ENCODE measurements at places on chromosomes 2 and 18.

GRCh38 chr2:196101325-196101991 is 32.8 kb upstream of the DNAH7 start:
- peak; percentile 64 for DNase-seq

GRCh38 chr2:226793646-226794045 is 6.0 kb downstream of the IRS1 start:
- no peak for DNase-seq

GRCh38 chr2:124045894-124046293 is 20.8 kb downstream of the CNTNAP5 start:
- no peak for DNase-seq

DNA sequence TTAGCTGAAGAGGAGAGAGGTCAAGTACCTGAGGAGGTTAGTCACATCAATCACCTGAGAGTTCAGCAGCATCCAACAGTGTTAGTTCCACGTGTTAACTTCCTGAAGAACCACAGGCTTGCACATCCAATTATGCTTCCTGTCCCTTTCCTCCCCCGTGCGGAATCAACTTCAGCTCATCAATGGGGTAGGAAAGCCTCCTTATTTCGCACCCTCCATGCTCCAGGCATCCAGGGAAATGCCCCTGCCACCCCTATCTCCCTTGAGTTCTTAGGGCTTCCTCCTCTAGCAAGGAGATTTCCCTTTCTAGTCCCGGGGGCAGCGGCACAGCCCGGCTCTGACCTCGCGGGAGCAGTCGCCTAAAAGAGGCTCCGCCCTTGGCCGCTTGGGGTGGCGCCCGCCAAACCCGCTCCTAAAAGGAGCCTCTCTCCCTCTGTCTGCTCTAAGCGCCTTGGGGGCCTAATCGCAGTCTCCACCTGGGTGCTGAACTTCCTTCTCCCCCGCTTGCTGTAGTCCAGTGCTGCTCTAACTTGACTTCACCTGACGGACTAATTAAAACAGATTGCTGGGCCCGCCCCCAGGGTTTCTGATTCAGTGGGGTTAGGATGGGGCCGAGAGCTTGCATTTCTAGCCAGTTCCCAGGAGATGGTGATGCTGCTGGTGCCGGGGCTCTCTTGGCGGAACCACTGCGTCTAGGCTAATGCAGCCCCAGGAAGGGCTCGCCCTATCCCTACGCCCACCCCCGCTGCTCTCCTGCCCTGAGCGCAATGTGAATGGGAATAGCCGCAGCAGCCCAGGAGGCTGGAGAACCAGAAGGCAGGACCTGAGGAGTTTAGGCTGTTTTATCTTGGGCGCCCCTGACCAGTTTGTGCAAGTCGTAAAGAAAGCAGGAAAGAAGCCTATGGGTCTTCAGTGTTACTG is 3.4 kb upstream of the TET3 start:
- DNase-seq = peak; percentile 84

GRCh38 chr2:193843675-193844074 is 1648.9 kb upstream of the TMEFF2 start:
- DNase-seq = no peak

DNA sequence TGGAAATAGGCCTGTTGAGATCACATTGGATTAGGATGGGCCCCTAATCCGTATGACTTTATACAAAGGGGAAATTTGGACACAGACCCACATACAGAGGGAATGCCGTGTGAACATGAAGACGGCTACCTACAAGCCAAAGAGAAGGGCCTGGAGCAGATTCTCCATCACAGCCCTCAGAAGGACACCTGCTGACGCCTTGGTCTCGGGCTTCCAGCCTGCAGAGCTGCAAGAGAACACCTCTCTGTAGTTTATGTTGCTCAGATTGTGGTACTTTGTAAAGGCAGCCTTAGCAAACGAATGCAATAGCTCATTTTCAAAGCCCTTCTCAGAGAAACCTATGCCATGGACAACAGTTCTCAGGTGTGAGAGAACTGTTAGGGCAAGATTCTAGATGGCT is 86.1 kb downstream of the LONRF2 start:
- DNase-seq = no peak

DNA sequence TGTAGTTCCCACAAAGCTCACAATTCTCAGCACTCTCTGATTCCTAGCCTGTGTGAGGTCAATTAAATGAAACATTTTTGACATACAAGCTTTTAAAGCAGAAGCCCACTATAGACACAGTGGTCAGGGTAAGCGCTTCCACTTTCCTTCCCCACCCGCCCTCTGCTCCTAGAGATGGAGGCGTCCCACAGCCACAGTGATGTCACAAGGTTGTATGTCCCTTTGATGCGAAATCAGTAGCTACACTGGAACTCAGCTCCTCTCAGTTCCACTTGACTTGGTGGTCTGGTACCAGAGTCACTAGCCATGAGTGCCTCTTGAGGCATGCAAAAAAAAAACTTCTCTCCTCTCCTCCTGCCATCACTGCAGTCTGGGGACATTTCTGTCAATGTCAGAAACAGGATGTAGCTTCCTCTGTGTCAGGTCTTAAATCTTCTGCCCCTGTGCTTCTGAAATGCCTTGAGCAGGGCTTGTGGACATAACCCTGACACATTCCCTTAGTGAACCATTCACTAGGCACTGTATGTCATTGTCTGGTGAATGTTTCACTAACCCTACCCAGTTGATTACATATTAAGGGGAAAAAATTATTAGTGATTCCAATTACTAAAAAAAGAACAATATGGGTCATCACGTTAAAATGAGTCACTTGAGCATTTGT is 7.8 kb downstream of the SULT1C4 start:
- no peak for DNase-seq

DNA sequence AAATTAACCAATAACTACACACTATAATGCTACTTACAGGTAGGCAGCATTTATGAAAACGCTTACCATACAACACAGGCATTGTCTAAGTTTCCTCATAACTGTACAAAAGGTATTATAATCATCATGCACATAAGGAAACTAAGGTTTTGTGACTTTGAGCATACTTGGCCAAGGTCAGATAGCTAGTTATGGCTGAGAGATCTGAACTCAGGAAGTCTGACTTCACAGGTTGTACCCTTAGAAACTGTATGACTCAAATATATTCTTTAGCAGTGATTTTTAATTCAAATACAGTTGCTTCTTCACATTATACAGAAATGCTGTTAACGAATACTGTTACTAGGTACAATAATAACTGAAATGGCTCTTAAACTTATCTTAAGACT is 89.3 kb downstream of the TRIP12 start:
- DNase-seq = no peak

DNA sequence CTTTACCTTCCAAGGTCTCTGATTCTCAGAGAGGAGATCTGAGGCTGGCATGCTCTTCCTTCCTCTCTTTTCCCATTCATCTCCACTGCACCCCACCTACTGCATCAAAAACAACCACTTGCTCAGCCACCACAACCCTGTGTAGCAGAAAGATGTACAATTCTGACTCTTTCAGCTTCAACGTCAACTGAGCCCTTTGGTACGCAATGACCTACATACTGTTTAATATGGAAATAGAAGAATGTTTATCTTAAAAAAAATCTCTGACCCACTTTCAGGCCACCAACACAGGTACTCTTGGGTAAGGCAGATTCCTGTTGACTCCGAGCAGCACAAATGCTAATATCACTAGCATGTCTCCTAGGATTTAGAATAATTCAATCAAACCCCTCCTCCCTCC is 76.2 kb upstream of the AFF3 start:
- no peak for DNase-seq

GRCh38 chr2:4134551-4135550 is 431.5 kb downstream of the DCDC2C start:
- no peak for DNase-seq

GRCh38 chr18:29488617-29489016 is 1311.7 kb upstream of the CDH2 start:
- no peak for DNase-seq

GRCh38 chr2:9208875-9209274 is 2.3 kb downstream of the ASAP2 start:
- DNase-seq = no peak

DNA sequence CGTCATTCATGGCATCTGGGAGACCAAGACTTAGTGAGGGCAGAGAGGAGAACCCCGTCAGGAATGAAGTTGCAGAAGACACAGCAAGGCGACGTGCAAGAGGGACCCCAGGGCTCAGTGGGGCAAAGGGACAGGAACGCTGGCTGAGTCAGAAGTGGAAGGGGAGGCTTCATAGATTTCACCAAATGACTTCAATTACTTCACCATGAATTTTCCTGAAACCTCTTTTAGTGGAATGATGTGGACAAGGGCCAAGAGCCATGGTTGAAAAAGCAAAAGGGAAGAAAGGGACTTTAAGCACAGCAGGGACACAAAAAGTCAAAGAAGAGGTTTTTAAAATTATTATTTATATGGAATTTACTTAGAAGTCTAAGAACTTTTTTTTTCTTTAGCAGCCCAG is 141.6 kb upstream of the PID1 start:
- DNase-seq = no peak

- no peak for DNase-seq
These were observed 105.0 kb upstream of the ALKAL2 start for GRCh38 chr2:392926-393280.

DNA sequence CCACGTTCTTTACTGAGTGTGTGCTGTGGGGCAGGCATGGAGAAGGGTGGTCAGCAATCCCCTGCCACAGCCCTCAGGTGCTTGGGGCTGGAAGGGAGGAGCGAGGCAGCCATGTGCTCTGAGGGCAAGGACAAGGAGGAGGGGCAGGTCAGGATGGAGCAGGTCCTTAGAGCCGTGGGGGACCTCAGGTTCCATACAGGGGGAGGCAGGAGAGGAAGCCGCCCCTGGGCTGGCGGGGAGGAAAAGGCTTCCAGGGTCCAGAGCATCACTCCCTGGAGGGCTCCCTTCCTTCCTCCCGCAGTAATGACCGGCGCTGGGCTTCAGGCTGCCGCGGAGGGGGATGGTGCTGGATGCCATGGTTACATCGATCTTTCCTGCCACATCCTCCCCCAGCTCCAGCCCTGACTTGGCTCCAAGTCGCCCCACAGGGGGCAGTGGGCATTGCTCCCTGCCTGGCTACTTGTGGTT is 6.6 kb downstream of the GAREM2 start:
- DNase-seq = no peak

DNA sequence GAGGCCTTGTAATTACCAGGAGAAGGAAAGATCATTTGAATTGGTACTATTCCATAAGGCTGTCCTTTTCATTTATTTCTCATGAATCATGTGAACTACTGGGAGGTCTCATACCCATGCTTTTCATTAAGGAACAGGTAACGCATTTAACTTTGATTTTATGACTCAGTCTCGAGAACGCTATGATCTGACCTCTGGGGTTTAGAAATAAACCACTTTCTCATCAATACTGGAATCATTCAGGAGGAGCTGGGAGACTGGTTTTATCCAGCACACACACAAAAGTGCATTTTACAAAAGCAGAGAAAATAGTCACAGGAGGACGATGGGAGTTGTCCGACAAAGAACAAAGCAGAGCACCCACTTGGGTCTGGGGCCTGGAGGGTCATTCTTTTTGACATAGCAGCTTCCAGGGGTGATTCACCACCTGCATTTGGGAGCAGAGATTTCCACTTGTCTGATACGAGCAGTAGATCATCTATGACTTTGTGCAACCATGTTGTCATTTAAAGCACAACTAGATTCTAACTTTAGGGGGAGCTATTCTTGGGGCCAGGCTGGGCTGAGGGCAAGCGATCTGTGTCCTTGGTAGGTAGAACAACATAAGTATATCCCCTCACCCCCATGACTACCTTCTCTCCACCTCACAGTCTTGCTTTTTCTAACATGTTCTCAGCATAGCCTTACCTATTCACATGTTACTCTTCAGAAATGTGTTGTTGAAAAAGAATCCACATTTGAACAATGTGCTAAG is 95.9 kb upstream of the SCG2 start:
- no peak for DNase-seq

DNA sequence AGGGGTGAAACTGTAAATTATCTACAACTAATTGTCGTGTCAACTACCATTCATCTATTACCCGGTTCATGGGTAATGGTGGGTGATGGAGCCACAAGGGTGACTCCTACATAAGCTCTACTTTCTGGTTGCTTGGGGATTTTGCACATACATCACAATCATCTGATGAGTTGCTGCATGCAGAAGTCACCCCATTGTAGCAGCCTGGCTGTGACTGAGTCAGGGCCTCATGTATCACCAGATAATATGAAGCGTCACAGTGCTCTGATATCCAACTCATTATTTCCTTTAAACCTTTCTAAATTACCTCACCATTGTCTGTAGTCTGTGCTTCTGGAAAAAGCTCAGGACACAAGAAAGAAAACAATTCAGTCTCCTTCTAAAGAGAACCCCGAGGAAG is 32.4 kb upstream of the GORASP2 start:
- no peak for DNase-seq

DNA sequence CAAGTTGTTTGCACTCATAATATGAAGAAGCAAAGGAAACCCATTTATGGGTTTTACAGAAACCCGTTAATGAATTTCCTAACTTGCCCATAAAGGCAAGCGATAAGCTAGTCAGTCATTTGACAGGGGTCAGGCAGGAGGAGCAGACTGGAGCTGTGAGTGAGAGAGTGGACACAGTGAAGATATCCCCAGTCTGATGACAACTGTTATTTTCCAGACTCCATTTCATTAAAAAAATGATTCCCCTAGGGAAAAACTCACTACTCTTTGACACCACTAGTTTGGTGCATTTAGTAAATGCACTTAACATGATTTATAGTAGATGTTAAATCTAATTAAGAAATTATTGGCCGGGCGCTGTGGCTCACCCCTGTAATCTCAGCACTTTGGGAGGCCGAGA is 80.8 kb downstream of the TGIF1 start:
- DNase-seq = no peak

GRCh38 chr2:143469323-143469722 is 340.1 kb downstream of the ARHGAP15 start:
- DNase-seq = no peak

DNA sequence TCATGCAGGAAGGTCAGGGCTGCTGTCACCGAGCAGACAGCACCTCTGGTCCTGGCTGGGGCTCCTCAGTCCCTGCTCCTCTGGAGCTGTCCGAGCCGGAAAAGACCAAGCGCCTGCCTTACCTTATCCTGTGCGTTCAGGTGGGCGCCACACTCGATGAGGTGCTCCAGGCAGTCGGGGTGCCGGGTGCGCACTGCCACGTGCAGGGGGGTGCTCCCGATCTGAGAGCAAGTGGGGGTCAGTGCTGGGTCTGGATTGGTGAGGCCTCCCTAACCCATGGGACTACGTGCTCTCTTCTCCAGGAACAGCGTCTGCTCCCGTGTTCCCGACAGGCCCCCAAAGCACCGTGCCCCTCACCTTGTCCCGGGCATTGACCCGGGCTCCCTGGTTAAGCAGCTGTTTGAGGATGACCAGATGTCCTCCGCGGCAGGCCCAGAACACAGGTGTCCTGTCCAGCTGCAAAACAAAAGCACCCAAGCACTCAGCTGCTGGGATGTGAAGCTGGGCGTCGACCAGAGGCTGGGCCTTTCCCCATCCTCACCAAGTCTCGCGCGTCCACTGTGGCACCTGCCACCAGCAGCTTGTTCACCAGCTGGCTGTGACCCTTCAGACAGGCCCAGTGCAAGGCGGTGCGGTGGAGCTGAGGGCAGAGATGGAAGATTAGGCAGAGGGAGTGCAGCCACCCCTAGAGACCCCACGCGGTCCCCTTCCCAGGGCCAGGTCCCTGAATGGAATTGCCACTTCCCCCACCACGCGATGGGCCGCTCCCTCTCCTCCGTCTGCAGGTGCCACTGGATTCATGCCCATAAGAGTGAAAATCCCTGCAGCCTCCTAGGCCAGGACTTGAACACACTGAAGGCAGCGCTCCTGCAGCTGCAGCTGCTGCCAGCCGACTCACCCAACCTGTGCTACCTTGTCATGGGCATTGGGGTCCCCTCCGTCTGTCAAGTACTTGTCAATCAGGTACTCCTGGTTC is 3.7 kb downstream of the ANKRD23 start:
- DNase-seq = no peak

GRCh38 chr18:74268175-74268574 is 23.6 kb downstream of the CYB5A start:
- DNase-seq = no peak

- no peak for DNase-seq
These were observed 77.8 kb downstream of the CHRNA1 start for GRCh38 chr2:174686430-174686829.
